ENCODE measurements at places on chromosomes 6 and 20.
A peak's percentile ranks its signal among the peaks of the same experiment; 100 is the strongest.

DNA sequence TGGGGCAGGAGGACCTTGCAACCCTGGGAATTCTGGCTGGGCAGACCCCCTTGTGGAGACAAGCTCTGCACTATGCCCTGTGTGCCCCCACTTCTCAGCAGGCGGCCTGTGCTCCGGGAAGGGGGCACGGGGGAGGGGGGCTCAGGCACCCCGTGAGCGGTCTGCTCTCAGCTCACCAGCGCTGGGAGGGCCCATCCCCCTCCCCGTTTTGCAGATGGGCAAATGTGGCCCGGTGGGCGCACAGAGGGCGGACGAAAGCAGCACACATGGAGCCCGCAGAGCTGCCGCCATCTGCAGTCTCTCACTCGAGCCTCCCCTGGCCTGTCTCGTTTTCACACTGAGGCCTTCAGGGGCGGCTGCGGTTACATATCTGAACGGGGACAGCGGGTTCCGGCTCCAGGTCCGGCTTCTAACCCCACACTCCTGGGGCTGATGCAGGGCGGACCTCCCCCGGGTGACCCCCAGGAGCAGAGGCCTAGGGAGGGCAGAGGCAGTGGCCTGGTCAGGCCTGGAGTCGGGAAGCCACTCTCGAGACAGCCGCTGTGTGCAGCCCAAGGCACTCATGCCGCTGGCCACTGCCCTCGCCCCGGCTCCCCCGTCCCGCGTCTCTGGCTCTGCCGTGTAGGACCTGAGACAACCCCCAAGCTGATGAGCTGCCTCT lies 13.9 kb downstream of the CHRNA4 start:
- no peak for DNase-seq

GRCh38 chr6:92132457-92132856 lies 1286.9 kb downstream of the EPHA7 start:
- no peak for DNase-seq

- DNase-seq, result no peak
Measured at GRCh38 chr6:135289816-135290215, 108.7 kb downstream of the MYB start.

DNA sequence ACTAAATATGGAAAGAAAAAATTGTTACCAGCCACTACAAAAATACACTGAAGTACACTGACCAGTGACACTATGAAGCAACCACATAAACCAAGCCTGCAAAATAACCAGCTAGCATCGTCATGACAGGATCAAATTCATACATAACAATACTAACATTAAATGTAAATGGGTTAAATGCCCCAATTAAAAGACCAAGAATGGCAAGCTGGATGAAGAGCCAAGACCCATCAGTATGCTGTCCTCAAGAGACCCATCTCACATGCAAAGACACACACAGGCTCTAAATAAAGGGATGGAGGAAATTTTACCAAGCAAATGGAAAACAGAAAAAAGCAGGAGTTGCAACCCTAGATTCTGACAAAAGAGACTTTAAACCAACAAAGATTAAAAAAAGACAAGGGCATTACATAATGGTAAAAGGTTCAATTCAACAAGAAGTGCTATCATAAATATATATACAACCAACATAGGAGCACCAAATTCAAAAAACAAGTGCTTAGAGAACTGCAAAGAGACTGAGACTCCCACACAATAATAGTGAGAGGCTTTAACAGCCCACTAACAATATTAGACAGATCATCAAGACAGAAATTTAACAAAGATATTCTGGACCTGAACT lies 104.8 kb downstream of the HACE1 start:
- DNase-seq, result no peak

DNA sequence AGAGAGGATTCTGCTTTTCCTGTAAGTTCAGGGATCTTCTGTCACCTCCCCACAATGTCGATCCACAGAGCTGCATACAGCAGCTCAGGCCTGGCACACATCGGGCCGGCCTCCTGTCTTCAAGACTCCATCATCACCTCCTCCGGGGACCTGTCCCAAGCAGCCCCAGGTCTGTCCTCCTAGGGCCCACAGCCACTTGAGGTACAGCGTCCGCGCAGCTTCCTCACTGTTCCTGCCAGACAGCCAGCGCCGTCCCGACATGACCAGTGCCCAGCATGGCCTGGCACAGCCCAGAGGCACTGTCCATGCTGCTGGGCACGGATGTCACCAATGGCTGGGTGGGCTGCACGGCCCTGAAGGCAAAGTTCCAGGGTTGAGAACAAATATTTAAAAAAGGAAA lies 101.6 kb downstream of the DLL1 start:
- DNase-seq, result no peak

DNA sequence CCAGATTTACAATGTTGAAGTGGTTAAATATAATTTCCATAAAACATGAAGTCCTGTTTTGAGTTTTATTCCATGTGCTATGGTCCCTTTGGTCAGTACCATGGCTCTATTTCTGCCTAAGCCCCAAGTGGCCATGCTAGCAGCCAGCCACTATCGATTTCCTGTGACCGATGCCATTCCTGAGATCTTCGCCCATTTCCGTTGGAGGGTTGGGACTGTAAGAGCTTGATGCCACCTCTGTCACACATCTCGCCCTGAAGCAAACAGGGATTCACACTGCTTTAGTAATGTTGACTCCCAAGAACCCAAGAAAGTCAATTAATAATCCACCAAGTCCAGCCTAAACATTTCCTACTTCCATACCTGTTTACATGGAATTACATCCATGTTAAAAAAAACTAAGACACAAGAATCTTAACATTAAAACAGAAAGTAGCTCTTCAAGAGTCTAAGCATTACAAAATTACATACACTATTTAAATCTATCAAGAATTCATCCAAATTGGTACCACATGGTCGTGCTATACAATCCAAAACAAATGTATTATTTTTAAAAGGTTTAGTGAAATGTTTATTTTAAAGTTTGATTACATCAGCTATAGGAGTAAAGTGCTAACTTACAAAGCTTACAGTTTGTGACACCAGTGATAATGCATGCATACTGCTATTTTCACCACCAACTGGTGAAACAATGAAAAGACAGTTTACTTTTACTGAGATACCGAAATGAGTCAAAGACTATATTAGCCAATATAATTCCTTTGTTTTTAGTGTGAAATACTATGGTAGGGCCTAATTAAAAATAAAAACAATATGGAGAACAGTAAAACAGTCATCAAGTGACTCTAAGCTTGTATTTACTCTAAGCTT lies 2.5 kb downstream of the RBM39 start:
- DNase-seq, result no peak

DNA sequence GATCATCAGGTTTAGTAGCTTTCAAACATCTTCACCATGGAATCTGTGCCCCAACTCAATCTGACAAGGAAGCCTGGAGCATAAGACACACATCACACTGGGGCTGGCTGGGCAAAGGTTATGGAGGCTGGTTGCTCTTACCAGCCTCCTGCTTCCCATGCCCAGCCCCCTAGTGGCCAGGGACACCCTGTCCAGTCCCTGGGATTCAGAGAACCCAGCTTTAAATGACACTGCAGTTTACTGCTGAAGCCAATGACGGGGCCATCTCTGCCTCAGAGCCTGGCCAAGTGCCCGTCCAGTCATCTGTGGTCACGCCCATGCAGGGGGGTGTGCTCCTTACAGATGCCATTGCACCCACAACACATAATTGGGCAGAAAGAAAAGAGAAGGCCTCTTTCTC lies 272.9 kb downstream of the SMOC2 start:
- no peak for DNase-seq

- no peak for DNase-seq
Measured at GRCh38 chr20:9999645-10000044, 35.1 kb upstream of the ANKEF1 start.

GRCh38 chr6:42120895-42121865 lies 21.2 kb downstream of the C6orf132 start:
- no peak for DNase-seq

GRCh38 chr6:71887744-71888230 lies 1.4 kb downstream of the RIMS1 start:
- no peak for DNase-seq

- DNase-seq, result no peak
Measured at GRCh38 chr20:42611889-42612837, 577.5 kb downstream of the PTPRT start.

- no peak for DNase-seq
Measured at GRCh38 chr6:106422534-106422933, 62.0 kb downstream of the CRYBG1 start.

GRCh38 chr6:81806793-81807565 lies 54.5 kb upstream of the TENT5A start:
- DNase-seq, result no peak

DNA sequence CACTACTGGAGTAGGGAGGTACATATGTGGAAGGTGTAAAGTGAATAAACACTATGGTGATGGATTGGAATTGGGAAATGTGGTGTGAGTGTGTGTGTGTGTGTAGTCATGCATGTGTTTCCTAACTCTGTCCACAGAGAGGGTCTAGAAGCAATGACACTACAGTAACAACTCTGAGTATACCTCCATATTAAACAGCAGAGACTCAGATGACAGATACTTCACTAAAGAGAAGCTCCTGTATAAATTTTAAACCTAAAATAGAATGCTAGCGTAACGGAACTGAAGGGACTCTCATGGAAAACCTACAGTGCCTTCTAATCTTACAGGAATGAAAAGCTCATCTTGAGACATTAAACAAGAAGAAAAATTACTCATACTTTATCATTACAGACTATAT lies 150.5 kb downstream of the SLC16A10 start:
- DNase-seq, result no peak

- DNase-seq, result no peak
Measured at GRCh38 chr20:21099751-21100577, 6.2 kb downstream of the LINC00237 start.

DNA sequence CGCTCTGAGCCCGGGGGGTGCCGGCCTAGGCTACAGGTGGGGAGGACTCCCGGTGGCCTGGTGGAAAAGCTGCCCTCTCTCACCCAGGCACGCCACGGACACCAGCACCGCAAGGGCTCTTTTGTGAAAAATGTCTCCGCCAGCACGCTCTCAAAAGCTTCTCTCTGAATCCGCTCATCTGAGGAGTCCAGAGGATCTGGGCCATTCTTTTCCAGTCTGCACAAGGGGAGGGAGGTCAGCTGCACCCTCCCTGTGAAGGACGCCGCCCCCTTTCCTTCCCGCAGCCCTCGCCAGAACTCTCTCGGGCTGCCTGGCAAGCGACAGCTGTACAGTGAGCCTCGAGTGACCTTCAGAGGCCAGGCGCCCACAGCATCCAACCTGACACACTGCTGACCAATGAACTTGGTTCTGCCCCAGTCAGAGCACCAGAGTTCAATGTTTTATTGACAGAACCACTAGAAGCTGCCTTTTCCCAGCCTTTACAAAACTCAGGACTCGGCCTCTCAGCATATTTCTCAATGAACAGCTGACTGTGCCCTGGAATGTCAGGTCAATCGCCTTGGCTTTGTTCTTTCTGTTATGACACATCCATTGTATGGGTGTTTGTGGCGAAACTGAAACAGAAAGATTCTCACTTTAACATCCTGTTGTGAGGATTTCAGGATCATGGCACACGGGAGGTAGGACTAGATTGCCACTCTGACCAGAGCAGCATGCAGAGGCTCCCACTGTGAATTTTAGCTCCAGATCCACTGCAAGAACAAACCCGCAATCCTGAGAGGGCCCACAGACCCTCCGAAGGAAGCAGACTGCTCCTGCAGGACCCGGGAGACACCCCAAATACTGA lies 26.7 kb downstream of the SERPINB9 start:
- DNase-seq, result peak; percentile 45

DNA sequence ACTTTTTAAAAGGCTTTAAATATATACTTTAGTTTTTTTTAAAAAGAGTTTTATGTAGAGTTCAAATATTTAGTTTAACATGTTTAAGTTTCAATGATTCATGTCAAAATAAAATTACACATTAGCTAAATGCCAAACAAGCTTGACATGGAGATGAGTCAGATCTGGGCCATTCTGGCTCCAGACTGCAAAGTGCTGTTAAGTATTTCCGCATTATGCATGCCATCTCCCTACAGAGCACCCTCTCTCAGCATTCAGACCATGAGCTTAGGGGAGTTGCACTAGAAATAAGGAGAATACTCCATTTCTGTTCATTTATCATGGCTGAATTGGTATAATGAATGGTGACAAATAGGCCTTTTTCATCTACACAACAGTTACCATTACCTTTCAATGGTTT lies 21.5 kb upstream of the HS3ST5 start:
- DNase-seq, result no peak

DNA sequence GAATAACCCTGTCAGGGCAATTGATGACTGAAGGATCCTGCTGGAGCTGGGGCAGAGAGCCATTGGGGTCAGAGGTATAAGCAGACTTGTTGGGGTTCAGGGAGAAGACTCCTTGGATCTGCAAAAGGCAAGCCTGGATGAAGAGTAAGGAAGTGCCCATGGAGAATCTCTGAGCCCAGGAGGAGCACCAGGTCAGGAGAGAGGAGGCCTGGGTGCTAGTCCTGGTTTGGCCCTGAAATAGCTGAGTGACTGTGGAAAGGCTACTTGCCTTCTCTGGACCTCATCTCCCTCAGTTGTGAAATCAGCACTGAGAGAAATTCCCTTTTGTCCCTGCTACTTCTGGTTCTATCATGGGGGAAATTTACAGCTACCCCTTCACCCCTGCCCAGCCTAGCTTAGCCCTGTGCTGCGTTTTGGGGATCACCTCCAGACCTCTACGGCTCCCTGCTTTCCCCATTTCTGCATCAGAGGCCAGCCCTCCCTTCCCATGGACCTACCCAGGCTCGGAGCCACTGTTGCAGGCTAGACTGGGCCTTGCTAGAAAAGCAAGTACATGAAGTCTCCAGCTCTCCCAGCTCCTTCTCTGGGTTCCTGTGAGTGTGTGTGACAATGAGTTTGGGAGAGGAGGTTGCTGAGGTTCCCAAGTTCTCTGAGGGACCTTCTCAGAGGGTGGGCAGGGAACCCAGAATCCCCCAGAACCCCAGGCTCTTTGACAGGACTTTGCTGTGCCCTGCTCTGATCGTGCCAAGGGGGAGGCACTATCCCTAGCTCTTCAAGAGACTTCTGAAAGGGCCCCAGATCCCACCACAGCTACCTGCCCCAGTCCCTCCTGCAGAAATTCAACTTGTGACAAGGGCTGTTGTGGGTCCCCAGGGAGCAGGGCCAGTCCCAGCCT lies 2.3 kb upstream of the NCR2 start:
- no peak for DNase-seq

GRCh38 chr20:10330071-10330470 lies 104.0 kb downstream of the MKKS start:
- no peak for DNase-seq

- no peak for DNase-seq
Measured at GRCh38 chr6:38306931-38307330, 332.8 kb downstream of the BTBD9 start.

GRCh38 chr6:10612161-10612560 lies 82.3 kb downstream of the C6orf52 start:
- DNase-seq, result no peak

GRCh38 chr6:99521633-99522151 lies 6.5 kb upstream of the USP45 start:
- no peak for DNase-seq

- no peak for DNase-seq
Measured at GRCh38 chr6:105305521-105305920, 97.4 kb downstream of the PREP start.

- DNase-seq, result no peak
Measured at GRCh38 chr20:38166703-38167233, 1.7 kb upstream of the TGM2 start.

GRCh38 chr6:170346649-170347048 lies 40.1 kb downstream of the FAM120B start:
- DNase-seq, result no peak
